ENCODE measurements at places on chromosomes 12 and 14.

GRCh38 chr14:80298491-80299017 lies 87.2 kb upstream of the DIO2 start:
- no peak for DNase-seq

DNA sequence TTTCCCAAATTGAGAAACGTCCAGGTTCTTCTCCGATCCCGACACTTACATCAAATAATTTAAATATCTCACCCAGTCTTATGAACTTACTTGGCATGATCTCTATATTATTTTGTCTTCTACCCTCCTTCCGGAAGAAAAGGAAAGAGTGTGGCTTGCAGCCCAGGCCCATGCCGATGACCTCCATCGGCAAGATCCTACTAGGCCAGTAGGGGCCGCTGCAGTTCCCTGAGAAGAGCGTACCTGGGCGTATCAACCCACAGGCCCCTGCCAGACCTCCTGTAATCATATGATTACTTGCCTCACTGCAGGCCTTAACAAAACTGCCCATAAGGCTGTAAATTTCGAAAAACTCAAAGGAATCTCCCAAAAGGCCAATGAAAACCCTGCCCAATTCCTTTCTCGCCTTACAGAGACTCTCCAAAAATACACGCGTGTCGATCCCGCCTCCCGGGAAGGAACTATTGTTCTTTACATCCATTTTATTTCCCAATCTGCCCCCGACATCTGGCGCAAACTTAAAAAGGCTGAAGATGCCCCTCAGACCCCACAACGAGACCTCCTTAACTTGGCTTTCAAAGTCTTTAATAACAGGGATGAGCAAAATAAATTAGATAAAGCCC lies 69.6 kb downstream of the MOK start:
- DNase-seq: peak; percentile 74

GRCh38 chr14:61089126-61089750 lies 108.2 kb downstream of the SLC38A6 start:
- DNase-seq: no peak

- no peak for DNase-seq
Observed at GRCh38 chr14:21309238-21309636, 29.4 kb downstream of the RPGRIP1 start.

DNA sequence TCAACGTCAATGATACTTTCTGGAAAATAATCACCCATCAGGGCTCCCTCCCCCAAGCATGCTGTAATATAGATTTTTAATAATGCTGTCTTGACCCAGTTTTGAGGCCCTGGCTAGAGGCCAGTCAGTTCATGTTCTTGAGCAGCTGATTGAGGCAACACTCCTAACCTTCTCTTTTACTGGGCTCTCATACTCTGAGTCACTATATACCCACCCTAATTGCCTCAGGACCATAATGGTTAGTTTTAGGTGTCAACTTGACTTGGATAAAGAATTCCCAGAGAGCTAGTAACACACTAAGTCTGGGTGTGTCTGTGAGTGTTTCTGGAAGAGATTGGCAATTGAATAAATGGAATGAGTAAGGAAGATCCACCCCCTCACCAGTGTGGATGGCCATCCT lies 527.0 kb upstream of the ATP2B1 start:
- DNase-seq: no peak

DNA sequence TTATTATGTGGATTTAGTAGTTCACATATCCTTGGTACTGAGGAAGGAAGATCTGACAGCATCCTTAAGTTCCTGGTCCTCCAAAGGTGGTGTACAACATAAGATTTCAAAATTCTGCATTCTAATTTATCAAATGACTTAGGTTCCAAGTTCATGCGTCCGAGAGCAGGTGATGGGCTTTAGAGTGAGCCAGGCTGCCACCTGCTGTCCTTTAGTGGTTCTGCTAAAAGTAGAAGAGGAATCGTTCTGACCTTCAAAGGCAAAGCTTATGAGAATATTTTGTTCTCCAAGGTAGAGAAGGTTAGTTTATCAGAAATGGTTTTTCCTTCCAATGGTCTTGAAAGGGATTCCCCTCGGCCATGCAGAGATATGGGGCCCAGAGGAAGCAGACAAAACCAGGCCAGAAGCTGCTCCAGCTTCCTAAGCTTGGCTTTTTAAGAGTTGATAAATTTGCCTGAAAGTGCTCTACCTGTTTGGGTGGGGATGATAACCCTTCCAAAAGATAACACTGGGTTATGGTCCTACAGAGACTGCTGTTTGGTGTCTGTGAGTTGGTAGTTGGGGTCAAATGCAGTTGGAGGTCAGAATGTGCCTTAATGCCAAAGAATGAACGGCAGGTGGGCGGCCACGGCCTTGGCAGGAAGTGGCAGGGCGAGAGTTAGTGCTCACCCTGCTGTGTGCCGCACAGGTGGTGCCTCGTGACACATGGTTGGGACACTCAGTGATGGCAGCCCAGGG lies 29.1 kb upstream of the LRTM2 start:
- DNase-seq: peak; percentile 85

- DNase-seq: no peak
Observed at GRCh38 chr12:6905414-6906040, 905 bp downstream of the LRRC23 start.

GRCh38 chr14:89429199-89430181 lies 12.5 kb upstream of the FOXN3 start:
- no peak for DNase-seq

DNA sequence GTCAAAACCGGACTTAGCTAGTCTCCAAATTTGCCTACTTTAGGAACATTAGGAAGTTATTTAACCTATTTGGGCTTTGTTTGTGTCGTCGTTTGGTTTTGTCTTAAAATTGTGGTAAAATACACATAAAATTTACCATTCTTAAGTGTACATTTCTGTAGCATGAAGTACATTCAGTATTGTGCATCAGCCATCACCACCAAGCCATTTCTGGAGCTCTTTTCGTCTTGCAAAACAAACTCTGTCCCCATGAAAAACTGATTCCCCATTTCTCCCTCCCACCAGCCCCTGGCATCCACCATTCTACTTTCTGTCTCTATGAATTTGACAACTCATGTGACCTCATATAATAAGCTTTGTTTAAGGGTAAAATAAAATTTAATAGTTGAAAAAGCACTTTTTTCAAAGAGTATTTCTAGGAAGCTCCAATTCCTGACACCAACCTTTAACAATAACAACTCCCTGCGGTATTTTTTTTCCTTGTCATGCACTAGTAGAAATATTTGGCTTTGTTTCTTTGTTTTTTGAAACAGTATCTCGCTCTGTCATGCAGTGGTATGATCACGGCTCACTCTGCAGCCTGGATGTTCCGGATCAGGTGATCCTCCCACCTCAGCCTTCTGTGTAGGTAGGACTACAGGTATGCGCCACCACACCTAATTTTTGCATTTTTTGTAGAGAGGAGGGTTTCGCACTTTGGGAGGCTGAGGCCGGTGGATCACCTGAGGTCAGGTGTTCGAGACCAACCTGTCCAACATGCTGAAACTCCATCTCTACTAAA lies 3.6 kb upstream of the UBC start:
- DNase-seq: peak; percentile 54

DNA sequence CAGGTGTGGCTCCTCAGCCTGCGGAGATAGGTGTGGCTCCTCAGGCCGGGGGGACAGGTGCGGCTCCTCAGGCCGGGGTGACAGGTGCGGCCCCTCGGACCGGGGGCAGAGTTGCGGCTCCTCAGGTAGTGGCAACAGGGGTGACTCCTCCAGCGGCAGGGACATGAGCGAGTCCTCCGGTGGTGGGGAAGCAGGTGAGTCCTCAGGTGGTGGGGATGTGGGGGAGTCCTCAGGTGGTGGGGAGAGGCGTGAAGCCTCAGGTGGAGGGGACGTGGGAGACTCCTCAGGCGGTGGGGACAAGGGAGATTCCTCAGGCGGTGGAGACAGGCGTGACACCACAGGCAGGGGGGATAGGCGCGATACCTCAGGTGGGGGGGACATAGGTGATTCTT lies 9.2 kb downstream of the KMT2D start:
- DNase-seq: no peak

DNA sequence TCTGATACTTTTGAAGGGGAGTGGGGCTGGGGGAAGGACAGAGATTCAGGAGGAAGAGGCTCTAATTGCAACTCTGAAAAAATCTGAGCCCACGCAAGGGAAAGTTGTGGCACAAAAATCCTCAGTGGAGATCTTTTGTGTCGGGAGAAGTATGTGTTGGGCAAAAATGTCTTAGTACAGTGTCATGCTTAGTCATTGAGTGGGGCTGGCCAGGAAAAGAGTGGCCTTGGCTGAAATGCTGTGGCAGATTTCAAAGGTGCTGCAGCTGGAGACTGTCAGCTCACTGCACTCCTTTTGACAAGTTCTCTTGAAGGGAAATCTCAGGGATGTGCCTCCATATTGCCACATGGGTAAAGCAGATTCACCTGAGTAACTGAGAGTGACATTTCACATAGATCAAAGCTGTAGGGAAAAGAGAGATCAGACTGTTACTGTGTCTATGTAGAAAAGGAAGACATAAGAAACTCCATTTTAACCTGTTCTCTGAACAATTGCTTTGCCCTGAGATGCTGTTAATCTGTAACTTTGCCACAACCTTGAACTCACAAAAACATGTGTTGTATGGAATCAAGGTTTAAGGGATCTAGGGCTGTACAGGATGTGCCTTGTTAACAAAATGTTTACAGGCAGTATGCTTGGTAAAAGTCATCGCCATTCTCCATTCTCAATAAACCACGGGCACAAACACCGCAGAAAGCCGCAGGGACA lies 36.0 kb upstream of the GLIPR1 start:
- DNase-seq: no peak

GRCh38 chr12:59632408-59632807 lies 36.6 kb downstream of the SLC16A7 start:
- no peak for DNase-seq

GRCh38 chr14:34322940-34323418 lies 139.1 kb downstream of the SPTSSA start:
- DNase-seq: peak; percentile 64

- peak; percentile 75 for DNase-seq
Observed at GRCh38 chr14:68792979-68793733, at the start of gene ZFP36L1. Gene ZFP36L1 (minus strand): TSS chr14:68793067. CDS start chr14:68792938, 129 bp downstream.

DNA sequence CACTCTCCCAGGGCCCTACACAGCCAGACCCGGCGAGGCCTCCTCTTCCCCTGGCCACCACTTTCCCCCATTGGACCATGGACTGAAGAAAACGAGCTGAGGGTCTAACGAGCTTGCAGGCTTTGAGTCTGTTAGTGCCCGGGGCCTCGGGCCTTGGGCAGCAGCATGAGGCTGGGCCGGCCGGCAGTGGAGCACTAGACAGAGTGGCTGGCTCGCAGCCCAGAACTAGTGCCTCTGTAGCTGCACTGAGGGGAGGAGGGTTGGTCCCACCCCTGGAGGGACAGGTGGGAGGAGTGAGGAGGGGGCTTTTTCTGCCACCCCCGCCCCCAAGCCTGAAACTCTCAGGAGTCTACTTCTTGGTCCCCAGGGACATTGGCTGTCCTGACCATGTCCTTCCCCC lies 38.7 kb downstream of the SLC6A12 start:
- peak; percentile 58 for DNase-seq

- no peak for DNase-seq
Observed at GRCh38 chr14:36293824-36294223, 26.6 kb downstream of the MBIP start.

GRCh38 chr14:68449561-68450181 lies 343.2 kb downstream of the ZFP36L1 start:
- no peak for DNase-seq

Data from head of caudate nucleus (tissue), 42 donors.